ENCODE measurements at places on chromosomes 4 and X.

DNA sequence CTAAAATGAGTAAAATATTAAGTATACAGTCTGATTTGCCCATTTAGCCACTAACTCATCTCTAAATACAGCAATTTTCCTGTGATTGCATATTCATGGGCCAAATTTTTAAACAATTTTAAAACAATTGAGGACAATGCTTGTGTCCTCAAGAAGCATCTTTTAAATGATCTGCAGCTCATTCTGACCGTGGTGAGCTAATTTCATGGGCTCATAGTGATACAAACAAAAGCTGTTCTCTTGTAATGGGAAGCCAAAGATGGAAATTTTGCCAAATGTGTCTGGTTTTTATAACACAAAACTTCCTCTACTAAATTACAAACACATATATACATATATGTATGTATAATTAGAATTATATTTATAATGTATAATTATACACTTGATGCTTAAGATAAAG is 39.7 kb downstream of the HMGB2 start:
- DNase-seq: no peak

DNA sequence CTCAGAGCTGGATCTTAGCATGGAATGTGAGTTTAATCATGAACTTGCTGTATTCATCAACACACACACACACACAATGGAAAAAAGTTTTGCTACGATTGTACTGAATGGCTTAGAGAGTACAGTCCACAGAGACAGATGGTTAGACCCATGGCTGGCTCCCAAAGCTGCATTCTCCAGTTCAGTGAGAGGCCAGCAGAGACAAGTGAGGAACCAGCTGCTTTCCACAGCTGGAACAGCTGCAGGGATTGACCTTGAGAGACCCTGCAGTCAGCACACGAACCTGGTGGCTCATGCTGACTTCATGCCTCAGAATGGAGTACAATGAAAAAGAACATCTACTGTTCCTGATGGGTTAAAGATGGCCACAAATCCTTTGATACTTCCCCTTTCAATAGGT is 94.5 kb downstream of the DHX15 start:
- DNase-seq: no peak

- no peak for DNase-seq
These were observed 24.5 kb downstream of the DAPP1 start for GRCh38 chr4:99841129-99841528.

- no peak for DNase-seq
These were observed 566.7 kb upstream of the TENM3 start for GRCh38 chr4:181676546-181676945.

DNA sequence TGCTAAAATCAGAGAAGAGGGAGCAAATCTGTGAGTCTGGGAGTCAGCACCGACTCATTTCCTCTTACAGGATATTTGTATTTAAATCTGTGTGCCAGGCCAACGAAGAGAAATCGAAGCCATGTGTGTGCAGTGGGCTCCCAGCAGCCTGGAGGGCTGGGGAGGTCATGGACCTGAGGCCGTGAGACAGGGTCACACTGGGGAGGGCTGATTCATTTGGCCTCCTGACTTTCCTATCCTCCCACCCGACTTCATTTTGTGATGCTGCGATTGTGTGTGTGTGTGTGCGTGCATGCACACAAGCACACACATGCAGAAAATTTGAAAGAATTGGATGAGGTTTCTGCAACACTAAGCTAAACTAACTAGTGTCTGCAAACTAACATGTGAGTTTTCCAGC is 48.7 kb upstream of the STX18 start:
- DNase-seq: no peak

DNA sequence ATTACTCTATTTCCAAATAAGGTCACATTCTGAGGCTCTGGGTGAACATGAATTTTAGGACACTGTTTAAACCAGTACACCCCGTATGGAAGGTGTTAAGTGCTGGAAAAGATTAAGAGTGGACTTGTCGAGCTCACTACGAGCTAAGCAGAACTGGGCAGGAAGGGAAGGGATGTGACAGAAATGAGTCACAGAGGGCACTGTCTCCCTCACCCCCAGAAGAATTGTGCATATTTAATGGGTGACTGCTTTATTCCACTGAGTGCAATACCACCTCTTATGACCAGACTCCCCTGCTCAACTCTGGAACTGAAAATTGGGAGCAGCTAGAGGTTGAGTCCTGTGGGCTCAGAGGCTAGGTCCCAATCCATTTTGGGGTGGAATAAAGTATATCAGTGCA is 187.4 kb upstream of the RPS6KA3 start:
- peak; percentile 59 for DNase-seq

DNA sequence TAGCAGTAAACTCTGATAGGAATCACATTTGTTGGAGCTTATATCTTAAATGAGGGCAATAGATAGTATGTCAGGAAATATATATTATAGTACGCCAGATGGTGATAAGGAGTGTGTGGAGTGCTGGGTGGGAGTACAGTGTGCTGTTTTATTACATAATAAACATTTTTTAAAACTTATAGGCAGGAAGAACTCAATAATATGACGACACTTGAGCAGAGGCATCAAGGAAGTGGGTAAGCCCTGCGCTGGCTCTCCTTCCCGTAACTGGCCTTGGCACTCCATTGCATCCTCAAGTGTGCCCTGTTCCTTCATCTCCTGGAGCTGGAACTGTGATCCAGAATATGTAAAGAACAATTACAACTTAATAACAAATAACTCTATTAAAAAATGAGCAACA is 123.8 kb downstream of the ELOVL6 start:
- DNase-seq: no peak

DNA sequence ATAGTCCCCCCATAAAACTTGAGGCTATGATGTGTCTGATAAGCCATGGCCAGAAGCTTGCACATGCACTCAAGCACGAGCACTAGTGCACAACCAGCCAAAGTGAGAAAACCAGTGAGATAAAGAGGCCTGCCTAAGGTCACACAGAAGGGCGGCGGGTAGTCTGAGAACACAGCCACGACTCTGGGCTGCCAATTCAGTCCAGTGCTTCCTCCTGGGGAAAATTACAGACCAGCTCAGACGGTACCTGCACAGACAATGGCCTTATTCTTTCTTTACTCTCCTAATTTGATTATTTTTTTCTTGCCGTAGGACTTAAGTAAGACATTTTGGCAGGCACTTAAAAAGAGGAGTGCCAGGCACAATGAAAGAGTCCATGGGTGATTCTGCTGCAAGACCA is 533.2 kb upstream of the FAT1 start:
- DNase-seq: no peak

- DNase-seq: peak; percentile 68
These were observed 424.2 kb downstream of the PDGFC start for GRCh38 chr4:156547439-156547838.

GRCh38 chr4:41887821-41888686 is 47.2 kb upstream of the TMEM33 start:
- DNase-seq: peak; percentile 6

GRCh38 chr4:71045256-71045655 is 51.8 kb downstream of the DCK start:
- no peak for DNase-seq

DNA sequence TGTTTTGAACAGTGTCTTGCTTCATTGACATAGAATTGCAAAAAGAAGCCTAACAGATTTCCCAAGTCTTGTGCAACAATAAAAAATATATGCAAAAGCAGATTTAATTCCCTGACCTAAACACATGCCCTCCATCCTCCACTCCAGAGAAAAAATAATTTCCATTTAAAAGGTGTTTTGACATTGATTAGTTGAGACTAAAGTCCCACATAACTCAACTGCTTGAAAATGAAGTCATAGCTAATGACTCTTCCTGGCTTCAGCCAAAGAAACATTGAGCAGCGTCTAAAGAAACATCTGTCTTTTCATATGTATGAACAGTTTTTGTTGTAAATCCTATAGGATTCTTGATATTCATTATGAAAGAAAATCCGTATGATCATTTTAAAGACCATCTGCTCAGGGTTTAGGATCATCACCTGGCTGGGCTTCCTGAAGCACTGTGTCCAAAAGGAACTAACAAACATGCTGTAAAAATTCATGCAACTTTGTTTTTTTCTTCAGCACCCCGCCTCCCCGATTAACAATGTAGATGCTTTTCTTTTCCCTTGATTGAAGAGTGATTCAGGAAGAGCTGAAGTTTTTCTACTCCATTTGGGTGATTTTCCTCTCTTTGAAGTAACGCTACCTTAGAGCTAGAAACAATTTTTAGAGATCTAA is 273.4 kb downstream of the HS3ST1 start:
- DNase-seq: no peak

DNA sequence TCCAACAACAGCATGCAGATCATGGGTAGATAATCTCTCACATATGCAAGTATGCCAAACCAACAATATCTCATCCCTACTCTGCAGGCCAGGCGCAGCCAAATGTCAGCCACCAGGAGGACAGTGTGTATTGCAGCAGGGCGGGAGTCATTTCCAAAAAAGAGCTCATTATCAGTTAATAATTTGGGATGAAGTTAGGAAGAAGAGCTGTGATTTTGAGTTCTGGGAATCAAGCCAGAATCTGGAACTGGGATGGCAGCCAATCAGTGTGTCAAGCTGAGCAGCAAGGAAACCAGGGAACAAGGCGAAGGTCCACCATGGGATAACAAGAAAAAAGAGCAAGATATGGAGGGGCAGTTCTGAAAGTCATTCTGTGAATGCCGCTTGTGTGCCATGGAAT is 88.2 kb upstream of the CAMK2D start:
- no peak for DNase-seq

DNA sequence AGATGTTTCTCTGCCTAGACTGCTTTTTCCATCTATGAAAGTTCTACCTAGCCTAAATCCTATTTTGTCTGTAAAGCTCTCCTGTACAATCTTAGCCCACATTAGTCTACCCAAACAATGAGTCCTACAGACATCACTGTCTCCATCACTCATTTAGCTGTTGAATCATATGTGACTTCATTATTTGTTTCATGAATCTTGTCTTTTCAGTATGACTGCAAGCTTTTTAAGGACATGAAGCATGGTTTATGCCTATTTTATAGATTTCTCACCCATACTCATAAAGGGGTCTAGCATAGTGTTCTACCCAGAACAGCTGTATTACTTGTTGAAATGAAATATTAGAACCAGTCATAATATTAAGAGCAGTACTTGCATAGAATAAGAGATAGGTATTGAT is 13.0 kb downstream of the AMMECR1 start:
- no peak for DNase-seq

All from RCC 7860 (cell line).